SIG-M5 (cell line): ENCODE measurements at places on chromosomes 7 and 10.

DNA sequence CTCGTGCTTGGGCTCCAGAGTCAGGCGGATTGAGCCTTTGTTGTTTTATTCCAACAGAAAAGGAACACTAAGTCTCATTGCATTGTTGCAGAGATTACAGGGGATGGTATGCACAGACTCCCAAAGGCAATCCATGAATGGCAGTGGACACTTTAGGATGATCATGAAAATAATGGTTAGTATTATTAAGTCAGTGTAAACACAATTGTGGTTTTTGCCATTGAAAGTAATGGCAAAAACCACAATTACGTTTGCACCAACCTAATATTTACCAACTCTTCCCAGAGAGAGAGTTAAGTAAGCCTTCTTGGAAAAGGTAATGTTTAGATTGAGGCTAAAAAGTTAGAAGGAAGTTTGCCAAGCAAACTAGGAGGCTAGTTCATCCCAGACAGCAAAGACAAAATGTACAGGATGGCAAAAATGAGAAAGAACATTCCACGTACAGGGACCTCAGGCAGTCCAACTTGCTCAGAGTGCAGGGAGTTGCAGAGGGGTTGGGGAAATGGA, 72.9 kb upstream of the AMPH start:
- DNase-seq = no peak

DNA sequence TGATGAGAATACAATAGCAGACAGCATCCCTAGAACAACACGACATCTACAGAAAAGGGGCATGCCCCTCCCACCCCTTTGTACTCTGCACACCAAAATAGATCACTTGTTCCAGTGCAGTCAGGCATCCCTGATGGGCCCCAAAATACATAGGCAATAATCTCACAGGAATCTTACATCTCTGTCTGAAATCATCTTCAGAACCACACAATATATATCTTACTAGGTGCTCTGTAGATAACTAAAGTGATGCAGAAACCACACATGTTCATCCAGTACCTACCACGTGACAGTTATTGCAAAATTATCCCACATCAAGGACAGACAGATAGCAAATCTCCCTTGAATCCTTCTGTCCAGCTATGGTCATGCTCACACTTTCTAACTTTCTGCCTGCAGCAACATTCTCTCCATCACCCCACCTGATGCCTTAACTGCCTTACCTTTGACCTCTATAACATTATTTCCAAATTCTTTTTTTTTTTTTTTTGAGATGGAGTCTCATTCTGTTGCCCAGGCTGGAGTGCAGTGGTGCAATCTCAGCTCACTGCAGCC, 30.7 kb downstream of the ST8SIA6 start:
- no peak for DNase-seq

DNA sequence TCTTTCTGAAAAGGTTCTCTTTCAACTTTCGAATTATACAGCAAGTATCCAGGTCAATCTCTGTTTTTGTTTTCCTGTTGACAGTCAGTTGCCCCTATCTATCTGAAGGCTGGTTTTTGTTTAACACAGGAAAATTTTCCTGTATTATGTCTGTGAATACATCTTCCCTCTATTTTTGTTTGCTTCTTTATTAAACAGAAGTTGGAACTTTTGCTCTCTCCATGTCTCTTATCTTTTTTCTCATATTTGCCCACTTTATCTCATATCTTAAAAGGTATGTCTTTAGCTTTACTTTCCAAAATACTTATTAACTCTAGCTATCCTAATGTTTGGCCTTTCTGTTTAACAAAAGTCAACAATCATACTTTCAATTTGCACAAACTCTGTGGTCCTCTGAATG, 95.0 kb downstream of the BRAF start:
- no peak for DNase-seq

DNA sequence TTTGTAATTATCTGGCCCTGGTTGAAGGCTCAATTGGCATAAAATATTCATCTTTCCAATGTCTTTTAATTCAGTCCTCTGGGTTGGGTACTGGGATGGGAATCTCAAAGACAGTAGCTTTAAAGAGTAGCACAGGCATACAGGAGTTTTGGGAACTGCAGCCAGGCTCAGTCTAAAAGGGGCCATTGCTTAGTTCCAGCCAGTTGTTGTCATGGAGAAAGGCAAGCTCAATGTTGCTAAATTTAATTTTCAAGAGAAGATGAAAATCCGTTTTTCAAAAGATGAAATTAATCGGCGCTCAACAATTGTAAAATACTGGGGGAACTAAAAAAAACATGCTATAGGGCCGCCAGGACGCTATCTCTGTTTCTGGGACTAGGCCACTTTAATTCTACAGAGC, 375.1 kb downstream of the PHTF2 start:
- no peak for DNase-seq

GRCh38 chr10:80540136-80540535, 2.4 kb downstream of the SH2D4B start:
- DNase-seq = no peak
